Fibroblast of pulmonary artery (primary cell): ENCODE measurements at places on chromosomes 6 and 20.

DNA sequence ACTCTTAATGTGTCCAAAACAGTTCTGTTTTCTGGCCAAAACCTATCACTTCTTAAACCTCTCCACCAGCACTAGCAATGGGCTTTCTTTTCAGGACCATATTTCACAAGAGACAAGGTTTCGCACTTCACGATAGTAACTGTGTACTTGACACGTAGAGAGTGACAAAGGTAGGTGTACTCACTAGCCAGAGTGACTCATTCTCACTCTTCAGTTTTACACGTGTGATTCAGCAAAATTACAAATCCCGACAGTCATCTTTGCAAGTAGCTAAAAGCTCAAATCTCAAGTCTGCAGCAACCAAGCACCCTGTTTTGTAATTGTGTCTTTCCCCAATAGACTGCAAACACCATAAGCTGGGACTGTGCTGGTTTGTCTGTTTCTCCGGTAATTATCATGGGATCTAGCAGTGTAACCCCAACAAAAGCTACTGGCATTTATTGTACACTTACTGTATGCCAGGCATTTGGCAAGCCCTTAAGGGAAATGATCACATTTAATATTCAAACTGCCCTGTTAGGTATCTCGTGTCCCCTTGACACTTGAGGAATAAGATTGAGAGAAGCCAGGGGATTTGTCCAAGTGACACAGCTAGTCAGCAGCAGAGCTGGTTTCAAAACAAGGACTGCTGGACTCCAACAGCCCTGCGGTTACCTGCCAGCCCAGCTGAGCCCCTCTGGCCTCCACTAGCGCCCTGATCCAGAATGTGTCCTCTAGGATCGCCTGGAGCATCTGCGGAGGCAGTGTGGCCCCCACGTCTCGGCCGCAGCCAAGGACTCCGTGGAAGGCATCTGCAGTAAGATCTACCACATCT lies 9.9 kb downstream of the PCIF1 start:
- no peak for DNase-seq

DNA sequence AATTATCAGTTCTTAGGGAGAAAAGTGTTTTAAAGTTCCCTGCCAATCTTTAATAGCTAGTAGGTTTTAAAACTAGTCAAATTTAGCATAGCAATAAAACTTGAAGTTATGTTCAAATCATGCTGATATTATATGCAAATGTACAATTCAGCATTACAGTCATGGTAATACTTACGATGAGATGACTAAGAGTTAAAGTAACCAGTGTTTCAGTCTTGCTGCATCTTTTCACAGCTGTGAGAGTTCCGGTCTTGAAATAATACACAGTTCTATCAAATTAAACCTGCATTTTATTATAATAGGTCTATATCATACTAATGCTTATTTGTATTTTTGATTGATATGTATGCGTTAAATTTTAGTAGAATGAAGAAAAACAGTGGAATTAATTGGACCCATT lies 26.1 kb downstream of the POPDC3 start:
- no peak for DNase-seq

- DNase-seq: no peak
Observed at GRCh38 chr6:44442833-44443444, 55.4 kb downstream of the CDC5L start.

GRCh38 chr6:133251688-133252087 lies 10.5 kb downstream of the EYA4 start:
- no peak for DNase-seq

DNA sequence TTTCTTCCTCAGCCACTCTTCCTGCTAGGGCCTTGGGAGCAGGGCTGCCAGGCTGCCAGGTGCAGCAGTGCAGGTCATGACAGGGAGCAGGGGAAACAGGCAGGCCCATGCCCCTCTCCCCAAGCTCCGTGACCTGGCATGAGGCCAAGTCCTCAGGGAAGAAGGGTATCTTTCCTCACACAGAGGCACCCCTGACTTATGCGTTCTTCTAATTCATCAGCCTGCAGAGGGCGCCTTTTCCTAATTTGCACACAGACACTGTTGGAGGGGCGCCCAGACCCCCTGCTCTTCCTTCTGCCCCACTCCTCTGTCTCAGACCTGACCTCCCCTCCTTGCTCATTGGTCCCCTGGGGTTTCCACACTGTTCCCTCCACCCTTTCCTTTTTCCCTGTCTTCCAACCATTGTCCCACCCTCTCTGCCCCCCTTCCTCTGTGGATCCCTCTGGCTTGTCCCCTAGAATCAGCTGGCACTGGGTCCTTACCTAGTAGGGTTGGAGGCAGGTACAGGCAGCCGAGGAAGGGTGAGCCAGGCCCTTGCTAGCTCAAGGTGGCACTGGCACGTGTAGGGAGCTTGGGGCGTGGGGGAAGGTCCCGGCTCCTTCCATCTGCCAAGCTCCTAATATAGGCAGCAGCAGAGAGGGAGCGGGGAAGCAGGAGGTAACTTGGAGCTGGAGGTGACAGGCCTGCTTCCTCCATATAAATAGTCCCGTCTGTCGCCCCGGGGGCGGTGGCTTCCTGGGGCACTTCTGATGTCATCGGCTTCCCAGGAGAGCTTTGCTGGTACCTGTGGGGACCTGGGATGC lies 154.9 kb upstream of the MLN start:
- DNase-seq: no peak

- no peak for DNase-seq
Observed at GRCh38 chr6:44641344-44642031, 254.0 kb downstream of the CDC5L start.

- no peak for DNase-seq
Observed at GRCh38 chr6:107660839-107661238, 163.3 kb downstream of the SCML4 start.

- DNase-seq: no peak
Observed at GRCh38 chr20:62357681-62358080, 9.4 kb downstream of the LAMA5 start.

DNA sequence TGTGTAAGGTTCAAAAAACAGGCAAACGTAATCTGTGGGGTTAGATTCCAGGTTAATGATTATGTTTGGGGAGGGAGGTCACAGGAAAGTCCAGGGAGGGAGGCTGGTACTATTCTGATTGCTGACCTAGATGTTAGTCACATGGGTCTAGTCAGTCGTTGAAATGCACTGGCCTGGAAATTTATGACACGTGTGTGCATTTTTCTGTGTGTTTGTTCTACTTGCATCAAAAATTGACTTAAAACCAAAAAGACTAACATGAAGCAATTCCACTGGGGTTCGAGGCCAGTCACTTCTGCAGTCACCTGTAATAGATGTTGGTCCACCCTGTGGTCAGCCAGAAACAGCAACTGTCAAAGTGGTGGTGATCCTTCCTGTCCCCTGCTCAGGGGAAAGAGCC lies 104.2 kb upstream of the MLN start:
- DNase-seq: no peak

- DNase-seq: no peak
Observed at GRCh38 chr6:47023573-47023972, 18.6 kb downstream of the ADGRF1 start.
